ENCODE measurements at places on chromosomes 12 and 14. TPM values are rescaled to one million over a fixed set of nuclear protein-coding genes. Genes with fewer than 3 reads are reported as not detected.

Gene ART4
- total RNA-seq: 0.83 TPM

Gene NELL2
- 1.5 TPM for total RNA-seq

Gene CMA1
- total RNA-seq: 2.6 TPM

Gene ZFHX2
- 1.2 TPM for total RNA-seq

Gene TAS2R46
- total RNA-seq: 1.1 TPM

Gene KRT79
- total RNA-seq: not detected

Gene SDR9C7
- total RNA-seq: 0.40 TPM
